ENCODE measurements at places on chromosomes 11 and 22. TPM values are rescaled to one million over a fixed set of nuclear protein-coding genes. Genes with fewer than 3 reads are reported as not detected.

OR5T3 gene
- total RNA-seq, result not detected

STARD10 gene
- total RNA-seq, result 292 TPM

APOA1 gene
- total RNA-seq, result not detected

MMP13 gene
- total RNA-seq, result not detected

LRRC74B gene
- not detected for total RNA-seq

AIFM3 gene
- total RNA-seq, result 2.0 TPM

PGA3 gene
- not detected for total RNA-seq

CD6 gene
- total RNA-seq, result not detected

ARHGAP20 gene
- total RNA-seq, result under 0.01 TPM

EFEMP2 gene
- total RNA-seq, result 68.7 TPM

TRIM29 gene
- total RNA-seq, result 326 TPM

SREBF2 gene
- total RNA-seq, result 38.1 TPM

TMPRSS4 gene
- total RNA-seq, result not detected

TRIM48 gene
- total RNA-seq, result not detected

KLHL35 gene
- 3.7 TPM for total RNA-seq

TNNI2 gene
- 1.2 TPM for total RNA-seq

CHRM1 gene
- total RNA-seq, result not detected

ZBTB16 gene
- total RNA-seq, result 137 TPM

ALX4 gene
- not detected for total RNA-seq
